ENCODE measurements at places on chromosomes 7 and 10. TPM values are rescaled to one million over a fixed set of nuclear protein-coding genes. Genes with fewer than 3 reads are reported as not detected.
A peak's percentile ranks its signal among the peaks of the same experiment; 100 is the strongest.

DNA sequence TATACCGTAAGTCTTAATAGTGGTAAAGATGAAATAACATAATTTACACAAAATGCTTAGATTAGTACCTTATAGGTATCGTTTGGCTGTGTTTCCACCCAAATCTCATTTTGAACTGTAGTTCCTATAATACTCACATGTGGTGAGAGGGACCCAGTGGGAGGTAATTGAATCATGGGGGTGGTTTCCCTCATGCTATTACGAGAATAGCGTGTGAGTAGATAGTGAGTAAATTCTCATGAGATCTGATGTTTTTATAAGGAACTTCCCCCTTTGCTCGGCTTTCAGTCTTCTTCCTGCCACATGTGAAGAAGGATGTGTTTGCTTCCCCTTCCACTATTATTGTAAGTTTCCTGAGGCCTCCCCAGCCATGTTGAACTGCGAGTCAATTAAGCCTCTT lies 426.3 kb upstream of the POT1 start:
- H3K4me3 ChIP-seq, result no peak overlapping the region
- no peaks in the 10 kb centered on the region for H3K27me3 ChIP-seq
- no peaks in the 10 kb centered on the region for H3K36me3 ChIP-seq

- H3K4me3 ChIP-seq, result no peak overlapping the region
- no peaks in the 10 kb centered on the region for H3K27me3 ChIP-seq
- no peaks in the 10 kb centered on the region for H3K4me1 ChIP-seq
- no peak overlapping the region for H3K27ac ChIP-seq
These were observed 320.6 kb downstream of the GATA3 start for GRCh38 chr10:8375137-8375536.

DNA sequence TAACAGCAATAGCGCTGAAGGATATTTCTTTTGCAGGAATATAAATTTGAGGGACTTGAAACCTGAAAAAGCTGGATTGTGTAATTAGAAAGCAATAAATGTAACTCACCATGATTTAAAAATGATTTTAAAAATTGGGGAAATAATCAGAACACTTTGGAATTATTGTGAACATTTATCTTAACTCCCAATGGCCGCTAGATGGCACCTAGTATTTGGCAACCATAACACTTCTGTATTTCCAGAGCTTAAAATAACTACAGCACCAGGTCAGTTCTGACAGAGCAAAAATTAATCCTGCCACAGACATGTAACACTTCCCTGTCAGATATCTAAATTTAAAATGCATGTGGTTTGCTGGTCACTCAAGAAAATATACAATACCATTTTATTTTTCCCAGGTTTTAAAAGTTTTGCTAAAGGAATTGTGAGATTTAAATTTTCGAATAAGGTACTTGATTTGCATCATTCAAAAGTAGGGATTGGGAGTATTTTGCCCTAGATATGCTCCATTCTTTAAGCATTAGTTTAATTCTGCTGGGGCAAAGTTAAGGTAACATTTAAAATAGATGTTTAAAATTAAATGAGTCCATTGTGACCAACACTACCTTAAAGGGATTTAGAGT lies 144.5 kb downstream of the PPP1R3A start:
- no peaks in the 10 kb centered on the region for H3K36me3 ChIP-seq
- no peaks in the 10 kb centered on the region for H3K4me1 ChIP-seq
- no peak for DNase-seq
- H3K27ac ChIP-seq, result no peak overlapping the region

- no peak for DNase-seq
- no peak overlapping the region for H3K27ac ChIP-seq
- H3K36me3 ChIP-seq, result no peaks in the 10 kb centered on the region
- no peak overlapping the region for H3K4me3 ChIP-seq
These were observed 345.4 kb downstream of the NEBL start for GRCh38 chr10:20551761-20552160.

GRCh38 chr10:34420795-34421194 lies 394.3 kb downstream of the PARD3 start:
- no peaks in the 10 kb centered on the region for H3K27me3 ChIP-seq
- H3K4me3 ChIP-seq, result no peak overlapping the region
- DNase-seq, result no peak
- no peaks in the 10 kb centered on the region for H3K4me1 ChIP-seq

DNA sequence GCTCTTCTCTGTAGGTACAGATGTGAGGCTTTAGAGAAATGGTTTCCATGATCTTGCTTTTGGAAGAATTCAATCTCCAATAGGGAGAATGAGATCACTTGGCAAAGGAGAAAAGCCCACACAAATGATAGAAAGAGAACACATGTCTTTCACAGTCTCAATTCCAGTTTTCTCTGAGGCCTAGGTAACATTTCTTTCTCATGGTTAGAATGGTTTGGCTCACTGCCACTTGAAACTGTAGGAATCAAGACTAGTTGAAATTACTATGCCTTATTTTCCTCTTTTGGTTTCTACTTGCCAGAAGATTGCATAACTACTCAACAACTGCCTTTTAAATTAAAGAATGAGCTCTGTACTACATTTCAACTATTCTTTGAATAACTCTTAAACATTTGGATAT lies 276.5 kb upstream of the TEX47 start:
- no peak for DNase-seq
- no peaks in the 10 kb centered on the region for H3K27me3 ChIP-seq
- H3K36me3 ChIP-seq, result no peaks in the 10 kb centered on the region
- H3K4me3 ChIP-seq, result no peak overlapping the region

The HOXA2 gene
- 4.6 TPM for total RNA-seq

- no peak overlapping the region for H3K27ac ChIP-seq
- no peaks in the 10 kb centered on the region for H3K36me3 ChIP-seq
- no peaks in the 10 kb centered on the region for H3K4me1 ChIP-seq
- DNase-seq, result no peak
- no peaks in the 10 kb centered on the region for H3K27me3 ChIP-seq
- H3K4me3 ChIP-seq, result no peak overlapping the region
These were observed 389.1 kb upstream of the ANKRD30A start for GRCh38 chr10:36736311-36736710.

GRCh38 chr10:12980713-12981306 lies 20.7 kb downstream of the CCDC3 start:
- H3K4me1 ChIP-seq, result no peaks in the 10 kb centered on the region
- DNase-seq, result no peak
- H3K4me3 ChIP-seq, result no peak overlapping the region
- H3K27me3 ChIP-seq, result no peaks in the 10 kb centered on the region

The PARP12 gene
- 51.6 TPM for total RNA-seq

The TYW1B gene
- total RNA-seq, result 6.8 TPM

DNA sequence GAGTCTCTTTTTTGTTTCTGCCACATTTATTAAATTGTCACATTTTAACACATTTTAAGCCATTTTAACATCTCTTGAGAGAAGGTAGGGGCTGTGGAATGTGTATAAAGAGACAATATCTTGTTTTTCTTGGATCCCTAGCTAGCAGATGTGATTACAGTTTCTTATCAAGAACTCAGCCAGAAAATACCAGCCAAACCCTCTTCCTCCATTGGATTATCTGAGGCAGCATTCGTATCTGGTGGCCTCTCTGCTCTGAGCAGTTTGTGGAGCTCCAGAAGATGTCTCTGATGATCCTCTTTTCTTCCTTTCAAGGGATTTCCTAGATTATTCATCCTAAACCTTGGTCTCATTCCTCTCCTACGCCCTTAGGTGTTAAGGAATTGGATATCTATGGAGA lies 35.3 kb upstream of the PFKFB3 start:
- H3K27me3 ChIP-seq, result no peaks in the 10 kb centered on the region
- DNase-seq, result no peak
- peak overlapping the region; percentile 47 for H3K27ac ChIP-seq
- peaks cover 36% of the 10 kb centered on the region for H3K4me1 ChIP-seq

DNA sequence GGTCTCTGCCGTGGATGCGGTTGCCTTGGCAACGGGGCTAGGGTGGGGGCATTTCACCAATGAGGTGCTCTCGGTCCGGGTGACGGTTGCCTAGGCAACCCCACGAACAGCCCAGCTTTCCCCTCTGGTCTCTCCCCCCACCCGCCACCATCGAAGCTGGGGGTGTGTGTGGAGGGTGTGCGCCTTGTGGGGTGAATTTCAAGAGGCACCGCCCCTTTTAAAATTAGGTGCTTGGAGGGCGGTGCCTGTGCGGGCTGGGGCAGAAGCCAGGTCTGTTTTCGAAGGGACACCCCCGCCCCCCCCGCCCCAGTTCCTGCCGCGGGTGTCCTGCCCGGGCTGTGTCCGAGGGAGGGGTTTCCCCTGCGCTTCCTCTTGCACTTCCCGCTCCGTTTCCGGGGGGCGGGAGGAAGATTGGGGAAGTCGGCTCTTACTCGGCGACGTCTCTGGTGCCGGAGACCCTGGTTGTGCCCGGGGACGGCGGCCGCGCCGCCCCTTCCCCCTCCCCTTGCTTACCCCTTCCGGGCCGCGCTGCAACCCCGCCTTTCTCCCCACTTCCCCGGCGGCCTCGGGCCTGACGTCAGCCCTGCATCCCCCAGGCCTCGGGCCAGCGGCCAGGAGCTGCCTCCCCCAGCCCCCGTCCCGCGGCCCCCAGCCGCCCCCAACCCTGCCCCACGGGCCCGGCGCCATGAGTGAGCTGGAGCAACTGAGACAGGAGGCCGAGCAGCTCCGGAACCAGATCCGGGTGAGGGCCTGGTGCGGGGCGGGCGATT lies 2.2 kb downstream of the GNB2 start:
- H3K4me1 ChIP-seq, result peaks cover 8% of the 10 kb centered on the region
- H3K27ac ChIP-seq, result peak overlapping the region; percentile 97
- H3K27me3 ChIP-seq, result no peaks in the 10 kb centered on the region
- peak; percentile 67 for DNase-seq
- H3K36me3 ChIP-seq, result peaks cover 39% of the 10 kb centered on the region

The GRID1 gene
- 0.27 TPM for total RNA-seq

The CRHR2 gene
- not detected for total RNA-seq

- H3K27me3 ChIP-seq, result no peaks in the 10 kb centered on the region
- no peak overlapping the region for H3K27ac ChIP-seq
- H3K4me3 ChIP-seq, result no peak overlapping the region
- H3K4me1 ChIP-seq, result no peaks in the 10 kb centered on the region
These were observed 22.2 kb downstream of the SLC37A3 start for GRCh38 chr7:140375892-140376730.

The NCF1 gene
- total RNA-seq, result 18.1 TPM

GRCh38 chr7:44787041-44787440 lies 9.4 kb upstream of the PPIA start:
- peaks cover 9% of the 10 kb centered on the region for H3K4me1 ChIP-seq
- no peak overlapping the region for H3K27ac ChIP-seq
- no peaks in the 10 kb centered on the region for H3K27me3 ChIP-seq
- no peaks in the 10 kb centered on the region for H3K36me3 ChIP-seq

DNA sequence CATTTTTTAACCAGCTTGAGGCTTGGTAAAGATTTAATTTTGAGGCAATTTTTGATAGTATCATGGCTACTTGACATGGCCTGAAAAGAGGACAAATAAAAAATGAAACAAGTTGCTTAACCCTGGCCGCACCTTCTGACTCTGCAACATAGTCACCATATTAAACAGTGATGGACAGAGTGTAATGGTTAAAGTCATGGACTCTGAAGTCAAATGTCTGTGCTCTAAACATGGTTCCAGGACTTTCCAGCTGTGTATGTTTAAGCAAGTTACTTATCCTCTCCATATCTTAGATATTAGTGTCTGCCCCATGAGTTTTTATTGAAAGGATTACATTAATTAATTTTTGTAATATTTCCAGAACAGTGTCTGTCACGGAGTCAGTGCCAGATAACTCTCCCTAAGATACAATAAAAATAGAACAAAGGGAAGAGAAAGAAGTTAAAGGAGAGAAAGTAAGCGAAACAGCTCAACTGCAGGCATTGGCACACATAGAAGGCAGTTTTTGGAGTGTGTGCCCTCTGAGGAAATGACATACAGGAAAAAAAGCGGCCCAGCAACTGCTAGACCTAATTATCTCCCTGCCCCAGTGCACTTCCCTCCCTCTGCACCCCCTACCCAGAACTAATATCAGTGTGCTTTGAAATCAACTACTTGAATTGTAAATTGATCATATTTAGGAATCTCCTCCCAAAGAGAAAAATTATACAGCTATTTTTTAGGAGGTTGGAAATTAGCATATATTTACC lies 65.3 kb downstream of the MACC1 start:
- no peaks in the 10 kb centered on the region for H3K4me1 ChIP-seq
- no peak overlapping the region for H3K27ac ChIP-seq
- no peaks in the 10 kb centered on the region for H3K27me3 ChIP-seq
- H3K36me3 ChIP-seq, result no peaks in the 10 kb centered on the region
- no peak for DNase-seq

The NKX2-3 gene
- 0.42 TPM for total RNA-seq

The TMEM213 gene
- not detected for total RNA-seq

The HOXA1 gene
- 3.1 TPM for total RNA-seq

- no peak overlapping the region for H3K4me3 ChIP-seq
- peaks cover 15% of the 10 kb centered on the region for H3K4me1 ChIP-seq
- no peaks in the 10 kb centered on the region for H3K27me3 ChIP-seq
- H3K36me3 ChIP-seq, result no peaks in the 10 kb centered on the region
- no peak for DNase-seq
- no peak overlapping the region for H3K27ac ChIP-seq
These were observed 48.3 kb downstream of the TMEM270 start for GRCh38 chr7:73909051-73909941.

DNA sequence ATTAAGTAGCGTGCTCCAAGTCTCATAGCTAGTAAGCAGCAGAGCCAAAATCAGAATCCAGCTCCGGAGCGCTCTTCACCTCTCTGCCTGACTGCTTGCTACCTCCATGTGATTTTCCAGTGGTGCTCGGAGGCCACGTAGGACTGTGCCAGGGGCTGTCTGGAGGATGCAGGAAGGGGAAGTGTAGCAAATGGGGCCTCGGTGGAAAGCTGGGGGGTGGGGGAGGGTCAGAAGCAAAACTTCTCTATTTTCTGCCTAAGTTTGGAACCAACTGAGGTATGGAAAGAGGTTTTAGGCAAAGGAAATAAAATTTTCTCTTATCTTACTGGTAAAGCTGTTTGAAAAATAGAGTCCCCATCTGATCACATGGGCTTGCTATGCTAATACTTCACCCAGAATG lies 108.7 kb downstream of the TBXAS1 start:
- H3K36me3 ChIP-seq, result no peaks in the 10 kb centered on the region
- no peak overlapping the region for H3K4me3 ChIP-seq
- H3K27me3 ChIP-seq, result no peaks in the 10 kb centered on the region
- no peak overlapping the region for H3K27ac ChIP-seq
- peaks cover 6% of the 10 kb centered on the region for H3K4me1 ChIP-seq

The EPO gene
- total RNA-seq, result not detected

The GRM3 gene
- not detected for total RNA-seq

GRCh38 chr10:73253225-73253555 lies 746 bp upstream of the MRPS16 start:
- no peak for DNase-seq
- H3K27me3 ChIP-seq, result no peaks in the 10 kb centered on the region
- H3K4me1 ChIP-seq, result peaks cover 14% of the 10 kb centered on the region
- no peaks in the 10 kb centered on the region for H3K36me3 ChIP-seq

- peak overlapping the region; percentile 16 for H3K27ac ChIP-seq
- H3K27me3 ChIP-seq, result no peaks in the 10 kb centered on the region
- H3K36me3 ChIP-seq, result no peaks in the 10 kb centered on the region
- no peak for DNase-seq
- H3K4me1 ChIP-seq, result peaks cover 2% of the 10 kb centered on the region
These were observed 17.0 kb upstream of the C10orf105 start for GRCh38 chr10:71736570-71736952.

Data from thoracic aorta (tissue), 2 donors.